ENCODE measurements at places on chromosomes 16 and 17.

GRCh38 chr16:3696425-3697218 is 20.7 kb downstream of the TRAP1 start:
- no peak for DNase-seq

DNA sequence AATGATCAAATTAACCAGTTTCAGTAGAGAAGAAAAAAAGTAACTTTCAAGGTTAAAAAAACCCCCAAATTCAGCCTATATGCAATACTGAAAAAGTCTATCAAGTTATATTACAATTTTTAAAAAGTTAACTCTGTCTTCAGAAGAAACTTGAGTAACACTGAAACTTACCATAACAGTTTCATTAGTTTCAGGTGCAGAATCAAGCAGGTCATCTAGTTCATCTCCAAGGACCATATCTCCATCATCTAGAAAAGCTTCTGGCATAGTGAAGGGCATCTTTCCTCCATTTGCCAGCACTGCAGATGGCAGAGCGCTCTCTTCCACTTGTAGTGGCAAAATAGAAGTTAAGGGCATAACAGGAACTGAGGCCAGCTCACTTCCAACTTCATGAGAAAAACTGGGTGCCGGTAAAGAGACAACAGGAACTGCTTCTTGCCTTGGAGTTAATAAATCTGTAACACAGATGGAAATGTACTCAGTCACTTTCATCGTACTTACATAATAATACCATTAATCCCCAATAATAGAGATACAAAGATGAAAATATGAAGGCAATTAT is 22.9 kb downstream of the ZC3H7A start:
- no peak for DNase-seq

DNA sequence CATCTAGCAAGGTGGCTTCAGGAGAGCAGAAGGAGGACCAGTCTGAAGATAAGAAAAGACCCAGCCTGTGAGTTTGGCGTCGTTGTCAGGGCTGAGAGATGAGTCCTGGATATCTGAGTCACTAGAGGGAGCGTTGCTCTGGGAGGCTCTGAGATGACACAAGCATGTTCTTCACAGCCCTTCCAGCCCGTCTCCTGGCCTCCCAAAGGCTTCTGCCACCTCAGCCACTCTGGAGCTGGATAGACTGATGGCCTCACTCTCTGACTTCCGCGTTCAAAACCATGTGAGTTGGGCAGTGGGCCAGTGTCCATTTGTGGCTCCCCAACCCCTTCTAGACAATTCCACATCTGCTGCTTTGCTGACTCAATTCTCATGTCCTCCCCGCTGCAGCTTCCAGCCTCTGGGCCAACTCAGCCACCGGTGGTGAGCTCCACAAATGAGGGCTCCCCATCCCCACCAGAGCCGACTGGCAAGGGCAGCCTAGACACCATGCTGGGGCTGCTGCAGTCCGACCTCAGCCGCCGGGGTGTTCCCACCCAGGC is 2.3 kb downstream of the TGFB1I1 start:
- no peak for DNase-seq

- no peak for DNase-seq
Measured at GRCh38 chr17:39899215-39899614, 19.2 kb downstream of the GSDMB start.

DNA sequence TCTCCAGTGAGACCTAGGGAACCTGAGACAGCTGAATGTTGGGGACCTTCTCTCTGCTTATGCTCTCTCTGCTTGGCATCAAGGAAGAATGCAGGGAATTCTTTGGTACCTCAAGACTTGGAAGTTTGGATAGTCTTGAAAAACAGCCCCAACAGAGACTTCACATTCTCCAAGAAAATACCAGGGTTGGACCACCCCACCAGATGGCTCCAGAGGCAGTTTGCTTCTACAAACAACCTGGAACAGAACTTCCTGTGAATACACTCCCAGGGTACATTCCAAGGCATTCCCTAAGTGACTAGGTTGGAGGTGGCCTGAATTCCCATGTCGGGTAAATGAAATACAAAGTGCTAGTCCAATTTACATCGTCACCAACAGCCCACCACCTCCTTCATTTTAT is 314.4 kb downstream of the PMP22 start:
- DNase-seq = no peak

GRCh38 chr16:58507195-58507962 is 7.4 kb downstream of the NDRG4 start:
- DNase-seq = no peak

DNA sequence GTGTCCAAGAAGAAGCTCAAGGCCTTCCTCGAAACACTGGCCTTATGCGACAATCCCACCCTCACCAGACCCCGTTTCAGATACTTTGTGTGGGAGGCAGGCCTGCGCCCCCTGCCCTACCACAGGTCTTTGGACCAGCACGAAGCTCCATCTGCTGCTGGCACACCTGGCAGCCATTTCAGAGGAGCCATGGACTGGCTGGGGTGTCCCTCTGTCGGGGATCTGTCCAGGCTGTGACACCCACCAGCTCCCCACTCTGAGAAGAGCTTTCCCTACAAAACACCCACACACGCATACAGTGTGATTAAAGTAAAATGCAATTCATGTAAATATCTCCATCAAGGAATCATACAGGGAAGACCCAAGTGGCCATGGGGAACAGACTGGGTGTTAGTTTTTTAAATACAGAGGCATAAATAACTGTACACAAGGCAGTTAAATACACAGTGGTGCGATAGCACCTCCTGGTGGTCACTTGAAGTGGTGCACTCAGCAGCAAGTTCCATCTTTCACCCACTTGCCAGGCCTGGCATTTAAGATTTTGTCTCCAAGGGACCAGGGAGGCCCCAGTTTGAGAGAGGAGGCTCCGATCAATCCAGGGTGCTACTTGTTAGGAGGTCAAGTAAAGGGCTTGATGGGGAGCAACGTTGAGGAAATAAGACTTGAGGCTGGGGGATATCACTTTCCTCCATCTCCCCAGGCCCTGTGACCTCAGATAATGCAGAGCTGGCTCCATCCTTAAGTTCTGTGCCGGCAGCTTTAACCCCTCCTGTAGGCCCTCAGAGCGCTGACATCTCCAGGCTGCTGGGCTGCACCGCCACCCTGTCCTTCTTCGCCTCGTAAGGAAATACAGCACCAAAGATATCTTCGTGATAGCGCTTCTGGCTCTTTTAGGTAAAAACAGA is 43.6 kb downstream of the NOS2 start:
- no peak for DNase-seq

GRCh38 chr16:84117494-84117843 is 727 bp upstream of the MBTPS1 start:
- peak; percentile 5 for DNase-seq

DNA sequence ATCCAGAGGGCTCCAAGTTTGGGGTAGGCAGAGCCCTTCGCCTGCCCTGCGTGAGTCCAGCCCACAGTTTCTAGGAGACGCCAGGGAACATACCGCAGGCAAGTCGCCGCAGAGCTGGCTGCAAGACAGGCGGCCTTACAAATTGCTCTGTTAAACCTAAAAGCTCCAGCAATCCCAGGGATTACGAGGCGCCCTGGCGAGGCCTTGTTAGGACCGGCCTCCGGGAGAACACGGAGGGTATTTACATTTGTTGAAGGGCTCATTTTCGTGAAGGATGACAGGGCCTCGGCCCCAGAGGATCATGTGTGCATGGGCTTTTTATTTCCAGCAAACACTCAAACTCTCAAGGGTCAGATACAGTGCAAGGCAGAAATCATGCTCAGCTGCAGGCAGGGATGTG is 77.6 kb upstream of the FOXF1 start:
- DNase-seq = no peak

DNA sequence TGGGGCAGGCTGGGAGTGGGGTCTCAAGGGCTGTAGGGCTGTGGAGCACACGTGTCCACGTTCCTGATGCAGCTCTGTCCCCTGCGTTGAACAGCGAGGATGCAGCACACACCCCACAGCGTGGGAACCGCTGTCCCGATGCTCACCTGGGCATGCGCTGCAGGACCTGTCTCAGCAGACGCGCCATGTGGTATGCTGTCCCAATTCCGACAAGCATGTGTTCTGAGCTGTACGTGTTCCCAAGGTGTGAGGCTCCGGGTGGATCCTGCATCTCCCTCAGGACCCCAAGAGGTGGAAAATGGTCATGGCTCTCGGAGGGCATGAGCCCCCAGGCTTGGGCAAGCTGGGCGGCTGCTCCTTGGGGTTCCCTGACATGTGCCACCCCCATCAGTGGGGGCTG is 34.2 kb downstream of the ENGASE start:
- DNase-seq = no peak

- DNase-seq = no peak
Measured at GRCh38 chr17:48643697-48644012, 17.5 kb upstream of the HOXB9 start.

GRCh38 chr16:7408700-7409365 is 76.2 kb downstream of the RBFOX1 start:
- DNase-seq = no peak

- DNase-seq = no peak
Measured at GRCh38 chr16:87138316-87138715, 178.9 kb downstream of the C16orf95 start.
